Activated B cell treated with CpG ODN at 0.5 μM for 24 hours (primary cell): ENCODE measurements at places on chromosomes 12 and 14. TPM values are rescaled to one million over a fixed set of nuclear protein-coding genes. Genes with fewer than 3 reads are reported as not detected.

The PTPRB gene
- not detected in 2 replicates for total RNA-seq

The TAS2R8 gene
- total RNA-seq = not detected in 2 replicates

The CAPS2 gene
- 3.1 and 3.8 TPM in 2 replicates for total RNA-seq

The CCDC177 gene
- total RNA-seq = 0.05 TPM in 1 of 2 replicates, not detected in the other

The MGST1 gene
- total RNA-seq = not detected in 2 replicates

The EIF2B1 gene
- 67.3 and 79.7 TPM in 2 replicates for total RNA-seq

The SLC22A17 gene
- 0.20 TPM in 1 of 2 replicates, not detected in the other for total RNA-seq

The INSM2 gene
- not detected in 2 replicates for total RNA-seq

The TPH2 gene
- not detected in 2 replicates for total RNA-seq

The KERA gene
- total RNA-seq = not detected in 2 replicates

The CEBPE gene
- total RNA-seq = 0.17 and 0.20 TPM in 2 replicates

The HOXC10 gene
- not detected in 2 replicates for total RNA-seq

DNA sequence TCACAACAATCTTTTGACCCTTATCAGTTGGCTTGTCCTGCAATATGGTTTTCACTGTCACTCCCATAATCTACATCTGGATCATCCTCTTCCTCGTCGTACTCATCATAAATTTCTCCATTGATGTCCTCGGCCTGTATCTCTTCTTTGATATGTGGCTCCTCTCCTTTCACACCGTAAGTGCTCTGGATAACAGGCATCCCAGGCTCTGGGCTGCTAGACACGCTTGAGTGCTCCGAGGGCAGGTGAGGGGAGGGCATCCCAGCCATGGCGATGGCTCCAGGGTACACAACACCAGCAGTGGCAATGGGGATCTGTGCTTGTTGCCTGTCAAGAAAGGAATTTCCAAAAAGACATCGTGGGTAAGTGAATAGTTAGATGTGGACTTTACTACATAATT, 415.3 kb downstream of the SOX5 start:
- H3K27ac ChIP-seq = no peak overlapping the region
- no peak for DNase-seq
- H3K4me3 ChIP-seq = no peak overlapping the region
- H3K27me3 ChIP-seq = no peaks in the 10 kb centered on the region
- H3K4me1 ChIP-seq = peaks cover 12% of the 10 kb centered on the region

DNA sequence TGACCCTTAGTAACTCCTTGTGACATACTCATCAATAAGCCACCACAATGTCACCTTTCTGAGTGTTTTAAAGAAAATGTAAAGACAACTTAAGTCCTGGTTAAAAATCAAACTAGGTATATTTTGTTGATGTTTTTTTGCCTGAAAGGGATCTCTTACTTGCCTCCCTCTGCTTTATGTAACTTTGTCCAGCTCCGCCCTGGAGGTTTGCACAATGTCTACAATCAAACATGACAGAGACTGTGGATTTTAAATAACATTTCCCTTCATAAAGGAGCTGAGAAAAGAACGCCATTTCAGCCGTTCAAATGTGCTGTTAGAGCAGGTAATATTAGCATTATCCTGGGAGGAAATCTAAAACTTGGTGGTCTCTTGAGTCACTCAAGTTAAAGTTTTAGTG, 613.9 kb downstream of the SOX5 start:
- no peaks in the 10 kb centered on the region for H3K36me3 ChIP-seq
- H3K27me3 ChIP-seq = no peaks in the 10 kb centered on the region
- no peak for DNase-seq
- H3K27ac ChIP-seq = no peak overlapping the region
- H3K4me3 ChIP-seq = no peak overlapping the region

DNA sequence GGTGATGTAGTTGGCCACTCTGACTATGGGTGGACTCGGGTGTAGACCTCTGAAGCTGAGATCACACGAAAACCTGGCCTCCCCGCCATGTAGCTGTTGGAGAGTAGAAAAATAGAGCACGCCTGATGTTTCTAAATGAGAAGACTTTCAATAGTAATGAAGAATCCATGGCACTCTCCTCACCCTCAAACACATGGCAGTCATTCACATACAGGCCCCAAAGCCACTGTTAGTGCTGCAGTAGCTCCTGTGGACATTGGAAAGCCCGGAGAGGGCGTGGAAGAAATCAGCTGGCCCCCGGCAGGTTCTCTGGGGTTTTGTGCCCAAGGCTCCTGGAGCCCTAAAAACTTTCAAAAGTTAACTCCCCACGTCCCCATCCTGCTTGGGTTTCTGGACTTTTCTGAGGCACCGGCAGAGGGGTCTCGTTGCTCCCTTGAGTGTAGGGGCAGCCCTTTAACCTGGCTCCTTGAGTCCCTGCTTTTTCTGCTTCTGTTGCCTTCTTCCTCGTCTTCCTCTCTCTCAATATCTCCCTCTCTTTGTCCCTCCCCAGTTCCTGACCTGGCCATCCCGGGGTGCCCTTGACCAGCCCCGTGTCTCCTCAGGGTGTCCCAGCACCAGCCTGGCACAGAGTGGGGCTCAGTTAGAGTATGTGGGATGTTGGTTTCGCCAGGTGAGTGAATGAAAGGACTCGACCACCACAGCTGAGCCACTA, 8.3 kb downstream of the MEG3 start:
- no peak overlapping the region for H3K4me3 ChIP-seq
- H3K27me3 ChIP-seq = no peaks in the 10 kb centered on the region
- H3K36me3 ChIP-seq = no peaks in the 10 kb centered on the region
- no peaks in the 10 kb centered on the region for H3K4me1 ChIP-seq
- no peak overlapping the region for H3K27ac ChIP-seq

- no peaks in the 10 kb centered on the region for H3K4me1 ChIP-seq
- H3K36me3 ChIP-seq = peaks cover 4% of the 10 kb centered on the region
- no peak for DNase-seq
- H3K27ac ChIP-seq = no peak overlapping the region
Observed at GRCh38 chr14:50615056-50615455, 53.0 kb downstream of the SAV1 start.

- no peak overlapping the region for H3K4me3 ChIP-seq
- no peaks in the 10 kb centered on the region for H3K4me1 ChIP-seq
- H3K27me3 ChIP-seq = no peaks in the 10 kb centered on the region
- peaks cover 46% of the 10 kb centered on the region for H3K36me3 ChIP-seq
- no peak overlapping the region for H3K27ac ChIP-seq
Observed at GRCh38 chr12:82461393-82461792, 103.1 kb downstream of the METTL25 start.

DNA sequence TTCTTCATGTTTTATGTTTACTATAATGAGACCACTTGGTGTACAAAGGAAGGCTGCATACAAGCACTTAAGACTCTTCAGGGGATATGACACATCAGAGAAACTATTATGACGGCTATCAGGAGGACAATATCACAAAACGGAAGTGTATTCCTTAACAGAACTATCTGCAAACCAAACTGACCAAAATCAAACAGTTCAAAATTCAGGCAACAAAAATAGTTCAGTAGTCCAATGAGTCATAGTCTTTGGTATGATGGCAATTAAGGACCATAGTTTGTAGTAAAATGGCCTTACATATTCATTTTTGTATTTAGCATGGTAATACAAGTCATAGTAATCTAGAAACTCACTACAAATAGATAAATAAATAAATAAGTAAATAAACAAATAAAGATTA, 1638.7 kb upstream of the SEL1L start:
- no peaks in the 10 kb centered on the region for H3K27me3 ChIP-seq
- H3K4me1 ChIP-seq = no peaks in the 10 kb centered on the region
- DNase-seq = no peak
- H3K4me3 ChIP-seq = no peak overlapping the region
- no peak overlapping the region for H3K27ac ChIP-seq

- H3K27me3 ChIP-seq = no peaks in the 10 kb centered on the region
- no peak overlapping the region for H3K27ac ChIP-seq
- H3K4me1 ChIP-seq = no peaks in the 10 kb centered on the region
- no peak for DNase-seq
- H3K36me3 ChIP-seq = no peaks in the 10 kb centered on the region
Observed at GRCh38 chr14:47872588-47872987, 197.2 kb upstream of the MDGA2 start.

GRCh38 chr14:78758333-78758732, 588.2 kb downstream of the NRXN3 start:
- H3K27me3 ChIP-seq = peaks cover 2% of the 10 kb centered on the region
- H3K4me1 ChIP-seq = no peaks in the 10 kb centered on the region
- H3K36me3 ChIP-seq = no peaks in the 10 kb centered on the region
- no peak overlapping the region for H3K27ac ChIP-seq
- H3K4me3 ChIP-seq = no peak overlapping the region

- H3K27me3 ChIP-seq = no peaks in the 10 kb centered on the region
- no peak for DNase-seq
- no peak overlapping the region for H3K4me3 ChIP-seq
- H3K27ac ChIP-seq = no peak overlapping the region
- peaks cover 17% of the 10 kb centered on the region for H3K4me1 ChIP-seq
- H3K36me3 ChIP-seq = no peaks in the 10 kb centered on the region
Observed at GRCh38 chr14:70707138-70708038, 65.7 kb downstream of the TTC9 start.

DNA sequence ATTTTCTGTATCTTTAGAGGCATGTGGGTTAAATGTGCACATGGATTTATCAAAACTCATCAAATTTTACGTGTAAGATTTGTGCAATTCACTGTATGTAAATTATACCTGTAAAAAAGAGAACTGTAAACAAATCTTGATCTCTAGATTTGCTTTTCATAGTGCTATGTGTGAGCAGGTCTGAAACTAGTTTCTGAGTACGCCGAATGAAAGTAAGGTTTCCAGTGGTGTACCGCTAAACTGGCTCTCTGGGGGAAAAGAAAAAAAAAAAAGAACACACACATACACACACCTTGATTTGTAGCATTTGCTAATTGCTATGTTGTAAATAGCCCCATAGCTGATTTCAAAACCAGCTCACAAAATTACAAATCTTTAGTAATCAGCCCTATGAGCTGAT, 8.6 kb upstream of the SLC41A2 start:
- no peaks in the 10 kb centered on the region for H3K36me3 ChIP-seq
- H3K27me3 ChIP-seq = no peaks in the 10 kb centered on the region
- H3K27ac ChIP-seq = peak overlapping the region; percentile 47
- H3K4me1 ChIP-seq = peaks cover 13% of the 10 kb centered on the region
- DNase-seq = no peak
